ENCODE measurements at places on chromosomes 12 and 14. TPM values are rescaled to one million over a fixed set of nuclear protein-coding genes. Genes with fewer than 3 reads are reported as not detected.

GRCh38 chr12:128326406-128326805 lies 59.4 kb downstream of the TMEM132C start:
- DNase-seq: no peak

The FAIM2 gene
- total RNA-seq: 9.8 TPM

DNA sequence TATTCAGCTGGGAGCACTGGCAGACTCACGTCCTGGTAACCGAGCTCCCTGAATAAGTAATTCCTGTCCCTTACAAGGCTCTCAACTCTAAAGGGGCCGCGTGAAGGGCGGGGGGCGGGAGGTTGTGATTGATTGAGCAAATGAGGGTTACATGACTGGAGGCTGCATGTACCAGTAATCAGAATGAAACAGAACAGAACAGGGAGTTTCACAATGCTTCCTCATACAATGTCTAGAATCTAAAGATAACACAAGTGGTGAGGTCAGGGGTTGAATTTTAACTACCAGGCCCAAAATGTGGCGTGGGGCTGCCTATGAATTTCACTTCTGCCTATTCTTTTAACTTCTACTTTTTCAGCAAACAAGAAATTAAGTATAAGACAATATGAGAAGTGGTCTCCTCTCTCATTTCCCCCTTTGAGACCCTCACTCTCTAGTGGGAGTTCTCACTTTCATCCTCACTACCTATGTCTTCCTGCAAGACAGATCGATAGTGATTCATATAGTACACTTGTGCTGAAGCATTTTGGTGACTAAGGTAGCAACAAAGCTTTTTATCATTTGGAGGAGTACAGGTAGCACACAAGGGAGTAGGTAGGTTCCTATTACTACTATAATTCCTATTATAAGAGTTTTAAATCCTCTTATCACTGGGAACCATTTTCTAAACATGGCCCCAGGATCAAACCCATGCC lies 239.8 kb downstream of the KTN1 start:
- no peak for DNase-seq

The SLC5A8 gene
- not detected for total RNA-seq

- DNase-seq: no peak
Observed at GRCh38 chr12:50120953-50121352, 8.9 kb downstream of the COX14 start.

GRCh38 chr12:123284669-123285068 lies 13.0 kb upstream of the CDK2AP1 start:
- DNase-seq: no peak

- DNase-seq: no peak
Observed at GRCh38 chr14:104968541-104969401, 9.4 kb downstream of the AHNAK2 start.

DNA sequence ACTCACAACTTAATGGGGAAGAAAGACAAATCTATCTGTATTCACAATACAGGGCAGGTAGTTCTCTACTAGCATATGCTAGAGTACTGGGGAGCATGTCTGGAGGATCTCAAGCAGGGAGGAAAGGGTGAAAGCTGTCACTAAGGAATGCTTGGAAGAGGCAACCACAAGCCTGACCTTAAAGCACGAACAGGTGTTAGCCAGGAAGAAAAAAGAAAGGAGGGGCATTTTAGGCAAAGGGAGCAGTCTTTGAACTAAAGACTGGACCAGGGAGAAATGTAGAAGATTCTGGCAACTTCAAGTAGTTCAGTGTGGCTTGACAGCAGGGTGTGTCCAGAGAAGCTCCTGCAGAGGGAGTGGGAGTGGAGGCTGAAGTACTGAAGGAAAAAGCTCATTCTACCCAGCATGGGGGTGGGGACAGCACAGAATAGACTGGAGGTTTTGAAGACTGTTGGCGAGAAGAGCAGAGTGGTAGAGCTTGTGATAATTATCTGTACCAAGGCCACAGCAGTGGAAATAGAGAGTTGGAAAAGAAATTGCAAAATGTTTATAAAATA lies 50.9 kb downstream of the AP5M1 start:
- no peak for DNase-seq

DNA sequence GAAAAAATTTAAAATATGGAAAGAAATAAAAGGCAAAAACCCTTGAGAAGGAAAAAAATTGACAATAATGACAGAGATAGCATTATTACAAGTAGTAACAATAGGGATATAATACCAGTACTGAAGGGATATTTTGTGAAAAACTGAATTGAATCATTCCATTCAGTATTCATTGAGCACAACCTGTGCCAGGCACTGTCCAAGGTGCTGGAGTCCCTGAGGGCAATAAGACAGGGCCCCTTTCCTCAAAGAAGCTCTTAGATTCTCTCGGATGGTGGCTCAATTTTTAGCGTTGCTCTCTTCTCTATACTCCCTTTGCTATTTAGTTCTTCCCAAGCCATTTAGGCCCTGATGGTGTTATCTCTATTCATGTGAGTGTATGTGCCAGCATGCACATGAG lies 34.3 kb upstream of the GAS2L3 start:
- no peak for DNase-seq

GRCh38 chr12:2152134-2152533 lies 99.3 kb downstream of the CACNA1C start:
- no peak for DNase-seq

- DNase-seq: no peak
Observed at GRCh38 chr12:64427988-64428387, 23.8 kb downstream of the XPOT start.

The CRIP2 gene
- 831 TPM for total RNA-seq

GRCh38 chr12:31965090-31965489 lies 5.9 kb downstream of the RESF1 start:
- DNase-seq: no peak

The ZFHX2 gene
- 0.59 TPM for total RNA-seq

GRCh38 chr12:58750484-58750883 lies 169.8 kb downstream of the LRIG3 start:
- DNase-seq: no peak

The PFKM gene
- total RNA-seq: 193 TPM

GRCh38 chr12:6626654-6627283 lies 9.0 kb downstream of the LPAR5 start:
- DNase-seq: no peak

DNA sequence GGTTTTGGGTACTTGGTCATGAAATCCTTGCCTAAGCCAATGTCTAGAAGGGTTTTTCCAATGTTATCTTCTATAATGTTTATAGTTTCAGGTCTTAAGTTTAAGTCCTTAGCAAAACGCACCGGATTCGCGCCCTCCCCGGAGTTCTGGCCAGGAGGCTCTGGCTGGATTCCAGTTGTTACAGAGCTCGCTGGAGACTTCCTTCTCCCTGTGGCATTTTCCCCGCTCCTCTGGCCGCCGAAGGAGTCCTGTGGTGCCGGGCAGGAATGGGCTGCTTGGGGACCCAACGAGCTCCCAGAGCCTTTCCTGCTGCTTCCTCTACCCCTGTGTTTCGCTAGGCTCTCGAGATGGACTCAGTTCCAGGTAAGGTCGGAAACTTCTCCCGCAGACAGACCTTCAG lies 335.9 kb downstream of the AEBP2 start:
- no peak for DNase-seq

- no peak for DNase-seq
Observed at GRCh38 chr14:64865992-64866391, 13.7 kb downstream of the SPTB start.

DNA sequence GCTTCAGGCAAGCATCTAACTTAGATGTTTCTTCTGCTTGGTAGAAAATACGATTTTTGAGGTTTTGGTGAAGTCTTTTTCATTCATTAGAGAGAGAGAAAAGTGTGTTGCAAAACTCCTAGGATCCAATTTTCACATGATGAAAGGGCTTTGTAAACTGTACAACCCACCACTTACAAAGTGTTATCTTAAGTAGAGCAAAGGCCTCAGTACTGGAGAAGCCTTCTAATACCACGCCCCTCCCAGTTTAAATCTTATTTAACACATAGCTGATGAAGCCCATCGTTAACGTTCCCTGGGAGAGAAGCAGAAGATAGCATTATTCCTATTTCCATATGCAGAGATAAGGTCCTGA lies 869 bp downstream of the APOLD1 start:
- no peak for DNase-seq

- DNase-seq: no peak
Observed at GRCh38 chr12:53972152-53972702, 699 bp upstream of the HOXC11 start.

The PLCZ1 gene
- total RNA-seq: not detected

The TAMALIN gene
- total RNA-seq: 17.6 TPM

The GPR84 gene
- not detected for total RNA-seq

The CDKN3 gene
- total RNA-seq: 3.6 TPM

DNA sequence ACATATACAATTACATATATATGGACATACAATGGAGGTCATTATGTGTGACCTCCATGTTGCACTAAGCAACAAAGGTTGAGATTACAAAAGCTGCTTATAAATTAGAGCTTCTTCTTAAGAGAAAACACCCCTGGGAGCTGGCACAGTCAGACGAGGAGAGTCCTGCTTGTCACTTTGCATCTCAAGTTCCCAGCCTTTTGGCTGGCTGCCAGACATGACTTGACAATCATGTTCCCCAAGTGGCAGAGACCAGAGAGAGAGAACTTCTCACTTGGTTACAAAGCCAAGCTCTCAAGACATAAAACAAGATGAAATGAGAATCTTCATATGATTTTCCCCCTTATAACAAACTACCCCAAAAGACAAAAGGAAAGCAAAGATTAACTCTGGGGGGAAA lies 8.5 kb upstream of the SYNJ2BP start:
- no peak for DNase-seq

- DNase-seq: no peak
Observed at GRCh38 chr12:122856999-122857671, 21.9 kb downstream of the HIP1R start.

DNA sequence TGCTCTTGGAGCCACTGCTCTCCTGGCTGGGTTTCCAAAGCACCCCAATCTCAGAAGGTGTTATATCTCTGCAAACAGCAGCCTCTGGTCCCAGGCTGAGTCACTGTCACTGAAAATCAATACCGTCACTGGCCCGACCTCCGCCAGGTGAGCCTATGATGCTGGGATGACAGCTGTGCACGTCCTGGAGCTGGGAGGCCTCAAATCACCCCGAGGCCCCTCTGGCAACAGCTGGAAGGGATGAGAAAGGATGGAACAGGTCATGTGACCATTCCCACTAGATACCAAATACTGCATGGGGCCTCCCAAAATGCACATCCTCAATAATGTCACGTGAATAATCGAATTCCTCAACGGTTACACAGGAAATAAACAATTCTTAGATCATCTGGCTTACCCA lies 190.8 kb downstream of the TTC7B start:
- DNase-seq: no peak

DNA sequence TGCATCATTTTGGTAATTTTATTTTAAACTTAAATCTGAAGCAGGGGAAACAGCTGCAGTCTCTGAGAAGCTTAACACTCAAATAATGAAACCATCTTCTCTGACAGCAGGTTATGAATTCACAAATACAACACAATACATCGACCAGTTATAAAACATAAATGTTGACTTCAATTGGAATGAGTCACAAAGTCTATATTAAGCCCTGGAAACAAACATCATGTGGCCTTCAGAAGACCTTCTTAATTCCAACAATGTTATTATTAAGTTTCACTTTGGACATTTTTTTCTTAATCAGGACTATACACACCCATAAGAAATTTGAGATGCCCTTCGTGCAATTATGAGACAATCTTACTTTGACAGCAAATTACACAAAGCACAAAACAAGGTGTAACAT lies 68.9 kb downstream of the CEP128 start:
- DNase-seq: no peak

DNA sequence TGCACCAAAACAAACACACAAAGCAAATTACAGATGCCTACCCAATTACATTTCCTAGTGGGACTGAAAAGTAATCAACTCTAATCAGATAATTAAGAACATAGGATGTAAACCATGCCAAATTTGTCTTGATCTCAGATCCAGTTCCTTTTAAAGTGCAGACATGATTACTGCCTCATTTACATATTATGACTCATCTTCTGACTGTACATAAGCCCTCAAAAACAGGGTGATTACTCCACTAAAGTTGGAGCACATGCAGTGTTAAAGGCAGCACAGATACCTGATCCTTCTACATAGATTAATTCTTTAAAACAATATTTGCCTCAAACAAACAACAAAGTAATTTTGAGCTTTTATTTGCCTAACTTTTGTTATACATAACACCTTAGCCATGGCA lies 337.2 kb downstream of the RPS29 start:
- DNase-seq: no peak
